ENCODE measurements at places on chromosomes 3 and 15.
A peak's percentile ranks its signal among the peaks of the same experiment; 100 is the strongest.

DNA sequence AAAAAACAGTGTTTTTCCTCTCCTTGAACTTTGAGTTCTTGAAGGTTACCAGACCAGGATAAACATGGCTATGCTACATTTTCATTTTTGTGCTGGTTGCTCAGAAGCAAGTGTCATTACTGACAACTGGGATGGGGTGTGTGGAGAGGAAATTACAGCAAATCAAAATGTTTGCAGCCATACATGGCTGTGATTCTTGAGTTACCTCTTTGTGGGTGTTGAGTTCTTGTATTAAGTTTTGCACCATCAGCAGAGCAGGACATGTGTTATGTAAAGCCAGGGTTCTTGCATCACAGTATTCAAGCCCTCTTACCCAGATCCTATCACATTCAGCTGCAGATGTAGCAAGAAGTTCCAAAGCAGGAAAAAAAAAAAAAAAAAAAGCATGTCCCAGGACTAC lies 53.9 kb upstream of the ATOSA start:
- no peak for DNase-seq

DNA sequence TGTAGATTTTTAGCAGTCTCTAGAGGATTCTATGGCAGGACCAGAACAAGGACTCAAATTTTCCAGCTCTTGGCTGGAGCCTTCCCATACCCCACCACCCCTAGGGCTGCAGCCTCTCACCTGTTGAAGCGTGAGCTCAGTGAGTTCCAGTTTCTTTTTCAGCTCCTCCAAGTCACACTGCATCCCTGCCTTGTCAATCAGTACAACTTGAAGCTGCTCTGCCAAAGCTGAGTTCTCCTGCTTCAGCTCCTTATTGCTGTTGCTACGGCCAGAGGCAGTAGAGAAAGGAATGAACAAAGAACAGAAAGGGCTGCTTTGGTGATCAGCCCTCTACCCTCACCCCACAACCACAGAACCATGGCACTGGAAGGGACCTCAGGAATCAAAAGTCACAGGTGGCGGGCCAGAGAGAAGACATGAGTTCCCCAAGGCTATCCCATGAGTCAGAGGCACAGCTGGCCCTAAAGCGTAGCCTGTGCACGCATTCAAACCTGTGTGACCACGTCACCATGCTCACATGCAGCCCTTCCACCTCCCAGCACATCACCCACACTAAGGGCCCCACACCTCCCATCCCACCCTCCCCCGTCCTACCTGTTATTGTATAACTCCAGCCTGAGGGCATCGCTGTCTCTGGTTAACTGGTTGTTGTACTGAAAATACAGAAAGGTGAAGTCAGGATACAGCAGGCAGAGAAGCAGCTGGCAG lies 83.3 kb upstream of the C2CD4B start:
- DNase-seq, result no peak

GRCh38 chr15:74620636-74621545 lies 5.3 kb downstream of the CLK3 start:
- peak; percentile 70 for DNase-seq

DNA sequence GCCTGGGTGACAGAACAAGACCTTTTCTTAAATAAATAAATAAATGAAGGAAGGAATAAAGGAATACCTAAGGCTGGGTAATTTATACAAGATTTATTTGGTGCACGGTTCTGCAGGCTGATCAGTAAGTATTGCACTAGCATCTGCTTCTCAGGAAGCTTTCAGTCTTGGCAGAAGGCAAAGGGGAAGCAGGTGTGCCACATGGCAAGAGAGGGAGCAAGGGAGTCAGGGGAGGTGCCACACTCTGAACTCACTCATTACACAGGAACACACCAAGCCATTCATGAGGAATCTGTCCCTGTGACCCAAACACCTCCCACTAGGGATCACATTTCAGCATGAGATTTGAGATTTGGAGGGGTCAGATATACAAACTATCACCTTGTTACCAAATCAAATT lies 56.4 kb downstream of the PRKCI start:
- DNase-seq, result no peak

GRCh38 chr15:40327457-40327856 lies 4.0 kb downstream of the INAFM2 start:
- DNase-seq, result no peak

Measured in fibroblast of skin of right biceps (primary cell).